ENCODE measurements at places on chromosomes 1 and 21.

DNA sequence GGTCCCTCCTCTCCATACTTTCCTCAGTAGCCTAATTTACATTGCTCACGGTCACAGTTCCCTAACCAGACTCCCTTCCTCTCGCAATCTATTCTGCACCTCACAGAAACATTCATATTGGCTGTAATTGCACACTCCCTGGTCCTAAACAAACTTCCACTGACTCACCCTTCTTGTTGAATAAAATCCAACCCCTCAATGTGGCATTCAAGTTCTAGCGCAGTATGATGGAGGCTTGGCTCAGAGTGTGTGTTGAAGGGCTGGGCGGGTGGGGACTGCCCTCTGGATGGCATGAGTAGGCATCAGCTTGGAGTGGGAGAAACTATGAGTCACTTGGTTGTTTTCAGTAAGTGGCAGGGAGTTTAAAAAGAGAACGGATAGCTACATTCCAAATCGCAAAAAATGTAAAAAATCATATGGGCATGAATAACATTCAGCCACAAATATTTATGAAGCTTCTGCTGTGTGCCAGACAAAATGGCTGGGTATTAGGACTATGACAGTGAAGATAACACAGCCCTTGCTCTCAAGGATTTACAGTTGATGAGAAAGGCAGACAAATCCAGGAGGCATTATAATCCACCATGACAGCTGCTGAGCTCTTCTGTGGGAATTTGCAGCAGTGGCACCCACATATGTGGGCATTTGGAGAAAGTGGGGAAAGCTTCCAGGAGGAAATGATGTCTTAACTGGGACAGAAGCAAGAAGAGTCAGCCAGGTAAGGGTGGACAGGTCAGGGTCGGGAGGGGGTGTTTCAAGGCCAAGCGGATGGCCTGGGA lies 42.2 kb upstream of the LYST start:
- DNase-seq = peak; percentile 91

DNA sequence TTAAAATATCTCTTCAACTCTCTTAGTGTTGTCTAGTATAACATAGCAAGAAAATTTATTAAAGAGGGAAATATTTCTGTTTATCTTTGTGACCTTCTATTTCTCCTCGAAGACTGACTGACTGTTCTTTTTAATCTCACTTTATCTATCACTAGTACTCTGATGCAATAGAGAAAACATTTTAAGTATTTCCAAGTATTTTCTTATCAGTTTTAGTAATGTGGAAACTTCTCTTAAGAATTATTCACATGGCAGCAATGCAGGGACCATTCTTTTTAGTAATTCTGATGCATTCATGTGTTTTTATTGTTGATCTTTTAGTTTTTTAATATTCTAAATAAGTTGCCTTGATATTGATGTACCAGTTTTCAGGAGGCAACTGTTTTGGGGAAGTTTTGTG lies 115.7 kb downstream of the NEK7 start:
- DNase-seq = peak; percentile 35

- peak; percentile 61 for DNase-seq
These were observed 148.2 kb downstream of the PRDM16 start for GRCh38 chr1:3217181-3217641.

DNA sequence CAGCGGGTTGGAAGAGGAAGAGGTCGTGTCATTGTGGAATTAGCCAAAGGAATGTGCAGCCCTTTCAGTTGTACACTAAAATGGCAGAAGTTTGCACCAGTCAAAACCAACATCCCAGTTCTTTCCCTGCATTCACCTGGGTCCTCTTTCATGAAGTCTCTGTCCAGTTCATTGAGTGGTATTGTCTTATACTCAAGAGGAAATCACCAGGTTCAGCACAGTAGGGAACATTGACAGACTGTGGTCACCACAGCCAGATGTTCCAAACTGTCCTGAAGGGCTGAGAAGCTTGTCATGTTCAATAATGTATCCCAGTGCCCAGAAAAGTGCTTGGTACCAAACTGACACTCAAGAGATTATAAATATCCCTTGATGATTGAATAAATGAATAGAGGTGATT lies 131.6 kb downstream of the GLUL start:
- no peak for DNase-seq

DNA sequence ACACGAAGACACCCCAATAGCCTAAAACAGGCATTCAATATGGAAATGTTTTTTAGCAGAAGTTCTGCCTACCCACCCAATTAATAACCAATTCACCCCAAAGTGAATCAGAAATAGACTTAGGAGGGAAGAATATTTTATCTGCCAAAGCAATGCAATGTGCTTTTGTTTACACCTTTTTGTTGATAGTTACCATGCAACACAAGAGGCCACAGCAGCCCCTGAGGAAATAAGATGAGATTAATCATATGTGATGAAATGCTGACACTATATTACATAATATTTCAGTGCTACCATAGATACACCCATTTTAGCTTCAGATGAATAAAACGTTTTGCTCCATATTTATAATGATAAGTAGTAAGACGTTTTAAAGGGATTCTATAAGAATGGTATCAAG lies 60.9 kb upstream of the RGS2 start:
- DNase-seq = peak; percentile 7

DNA sequence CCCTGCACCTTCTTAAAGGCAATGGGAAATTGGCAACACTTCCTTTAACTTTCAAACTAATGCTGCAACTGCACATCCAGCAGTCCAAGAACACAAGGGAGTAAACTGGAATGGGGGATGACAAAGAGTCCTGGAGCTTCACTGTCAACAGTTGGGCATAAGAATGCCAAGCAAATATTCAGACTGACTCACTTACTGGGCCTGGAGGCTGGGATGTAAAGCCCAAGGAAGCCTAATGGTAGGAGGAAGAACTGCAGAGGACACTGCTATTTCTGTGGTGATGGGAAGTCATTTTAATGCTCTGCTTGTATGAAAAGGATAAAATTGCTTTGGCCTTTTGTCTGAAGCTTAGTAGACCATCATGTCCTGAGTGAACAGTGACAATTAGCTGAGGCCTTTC lies 15.7 kb upstream of the DMRTA2 start:
- no peak for DNase-seq

GRCh38 chr1:183230413-183230812 lies 44.3 kb downstream of the LAMC2 start:
- DNase-seq = peak; percentile 36

DNA sequence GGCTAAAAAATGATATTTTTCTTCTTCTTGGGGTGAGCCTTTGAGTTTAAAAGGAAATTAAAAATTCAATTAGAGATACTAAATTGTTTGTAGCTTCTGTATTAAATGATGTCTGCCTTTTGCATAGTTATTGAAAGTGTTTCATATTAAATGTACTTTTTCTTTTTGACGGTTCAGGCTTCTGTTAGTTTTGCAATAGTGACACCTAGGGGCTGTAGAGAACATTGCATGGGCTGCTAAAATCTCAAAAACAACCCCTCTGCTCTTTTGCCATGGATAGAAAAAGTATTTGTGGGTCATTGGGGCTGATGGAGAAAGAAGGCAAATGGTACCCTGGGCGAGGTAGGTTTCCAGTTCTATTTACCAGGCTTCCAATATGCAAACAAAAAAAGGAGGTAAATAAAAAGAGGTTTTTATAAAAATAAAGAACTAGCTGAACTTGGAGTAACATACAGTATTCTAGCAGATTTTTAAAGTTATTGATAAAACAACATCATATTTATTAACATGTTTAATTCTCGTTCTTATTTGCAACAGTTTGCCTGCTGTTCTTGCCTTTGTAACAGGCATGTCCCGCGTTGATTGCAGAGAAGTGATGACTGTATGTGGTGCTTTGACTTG lies 115.4 kb upstream of the HOOK1 start:
- DNase-seq = peak; percentile 73

- DNase-seq = no peak
These were observed 4.4 kb upstream of the C1orf56 start for GRCh38 chr1:151043163-151043562.

DNA sequence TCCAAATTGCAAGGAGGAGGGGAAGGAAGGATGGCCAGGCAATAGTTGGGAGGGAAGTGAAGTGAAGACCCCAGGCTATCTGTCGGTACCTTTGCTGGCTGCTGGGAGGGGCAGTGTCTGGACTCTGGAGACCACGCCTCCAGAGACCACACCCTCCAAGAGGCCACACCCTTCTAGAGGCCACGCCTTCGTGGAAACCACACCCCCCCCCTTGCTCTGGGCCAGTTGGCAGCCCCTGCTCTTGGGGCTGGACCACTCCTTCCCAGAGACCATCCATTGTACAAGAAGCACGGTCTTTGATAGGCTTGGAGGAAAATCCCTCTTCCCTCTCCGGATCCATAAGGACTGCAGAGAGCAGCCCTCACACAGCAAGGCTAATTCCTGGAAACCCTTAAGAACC lies 73.1 kb downstream of the RYR2 start:
- no peak for DNase-seq

DNA sequence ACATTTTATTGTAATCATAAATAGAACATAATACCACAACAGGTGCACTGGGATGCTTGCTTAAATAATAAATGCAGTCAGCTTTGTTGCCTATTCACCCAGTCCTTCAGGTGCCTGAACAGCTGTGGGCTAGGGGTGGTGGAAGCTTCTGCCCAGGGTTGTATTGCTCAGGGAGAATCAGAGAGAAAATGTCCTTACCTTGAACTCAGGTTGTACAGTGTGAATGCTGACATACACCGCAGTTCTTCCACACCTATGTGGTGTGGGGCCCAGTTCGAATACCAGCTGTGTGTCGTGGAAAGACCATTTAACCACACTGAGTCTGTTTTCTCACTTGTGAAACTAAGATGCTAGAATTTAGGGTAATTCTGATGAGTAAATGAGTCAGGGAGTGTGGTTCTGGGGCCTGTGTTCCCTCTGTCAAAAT lies 115.7 kb upstream of the ATP1A1 start:
- no peak for DNase-seq

DNA sequence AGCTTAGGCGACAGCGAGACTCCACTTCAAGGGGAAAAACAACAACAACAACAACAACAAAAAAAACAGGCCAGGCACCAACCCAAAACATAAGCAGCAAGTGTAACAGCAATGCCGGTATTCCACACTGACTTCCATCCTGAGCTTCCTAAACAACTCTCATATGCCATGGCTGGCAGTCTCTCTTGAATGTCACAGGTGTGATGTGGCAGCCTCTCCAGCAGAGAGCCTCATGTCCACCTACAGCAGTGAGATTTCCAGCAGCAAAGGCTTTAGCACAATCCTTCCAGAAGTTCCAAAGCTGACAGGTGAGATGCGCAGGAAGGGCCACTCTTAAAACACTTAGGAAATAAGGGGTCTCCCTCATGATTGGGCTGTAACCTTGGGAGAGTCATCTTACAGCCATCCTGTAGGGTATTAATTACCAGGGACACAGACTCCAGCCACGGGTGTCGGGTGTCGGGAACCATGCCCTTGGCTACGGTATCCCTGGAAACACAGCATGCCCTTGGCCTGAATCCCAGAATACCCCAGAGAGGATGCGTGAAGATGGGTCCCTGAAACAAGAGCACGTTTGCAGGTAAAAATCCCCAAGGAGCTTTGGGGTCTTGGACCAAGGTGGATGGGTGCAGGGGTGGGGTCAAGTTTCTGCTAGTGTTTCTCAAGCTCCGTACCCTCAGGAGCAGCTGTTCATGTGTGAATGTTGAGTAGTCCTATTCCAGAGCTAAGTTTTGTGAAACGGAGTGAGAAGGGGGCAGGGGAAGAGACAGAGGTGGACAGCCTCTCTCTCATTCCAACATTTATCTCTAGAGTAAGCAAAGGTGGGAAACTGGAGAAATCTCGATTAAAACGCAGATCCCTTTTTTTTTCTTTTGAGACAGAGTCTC lies 31.4 kb downstream of the CLSTN1 start:
- peak; percentile 59 for DNase-seq

DNA sequence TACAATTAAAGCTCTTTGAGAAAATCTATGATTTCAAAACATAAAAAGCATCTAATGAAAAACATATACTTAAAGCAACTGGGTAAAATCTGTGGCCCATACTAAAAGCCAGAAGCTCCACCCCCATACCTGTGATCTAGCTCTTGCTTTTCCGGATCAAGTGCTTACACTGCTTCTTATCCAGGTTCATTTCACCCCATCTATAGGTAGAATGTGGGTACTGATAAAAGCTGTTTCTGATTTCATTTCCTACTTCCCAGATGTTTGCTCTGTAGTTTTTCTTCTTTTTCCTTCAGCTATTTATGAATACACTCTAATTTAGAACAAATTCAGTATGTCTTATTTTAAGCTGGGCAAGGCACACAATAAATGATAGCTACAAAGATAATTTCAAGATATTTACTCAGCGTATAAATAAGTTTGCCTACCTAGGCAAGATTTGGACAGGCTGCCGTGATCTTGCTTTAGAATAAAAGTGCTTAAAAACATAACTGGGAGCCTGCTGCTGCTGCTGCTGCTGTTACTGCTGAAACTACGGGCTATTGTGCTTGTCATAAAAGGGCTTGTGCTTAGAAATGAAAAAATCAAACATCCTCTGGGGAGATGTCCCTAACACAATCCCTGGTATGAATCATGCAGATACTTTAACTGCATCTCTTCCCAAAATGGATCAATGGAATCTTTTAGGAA lies 2.1 kb downstream of the SIPA1L2 start:
- peak; percentile 61 for DNase-seq

- peak; percentile 56 for DNase-seq
These were observed 9.5 kb downstream of the NOL9 start for GRCh38 chr1:6544831-6545230.

DNA sequence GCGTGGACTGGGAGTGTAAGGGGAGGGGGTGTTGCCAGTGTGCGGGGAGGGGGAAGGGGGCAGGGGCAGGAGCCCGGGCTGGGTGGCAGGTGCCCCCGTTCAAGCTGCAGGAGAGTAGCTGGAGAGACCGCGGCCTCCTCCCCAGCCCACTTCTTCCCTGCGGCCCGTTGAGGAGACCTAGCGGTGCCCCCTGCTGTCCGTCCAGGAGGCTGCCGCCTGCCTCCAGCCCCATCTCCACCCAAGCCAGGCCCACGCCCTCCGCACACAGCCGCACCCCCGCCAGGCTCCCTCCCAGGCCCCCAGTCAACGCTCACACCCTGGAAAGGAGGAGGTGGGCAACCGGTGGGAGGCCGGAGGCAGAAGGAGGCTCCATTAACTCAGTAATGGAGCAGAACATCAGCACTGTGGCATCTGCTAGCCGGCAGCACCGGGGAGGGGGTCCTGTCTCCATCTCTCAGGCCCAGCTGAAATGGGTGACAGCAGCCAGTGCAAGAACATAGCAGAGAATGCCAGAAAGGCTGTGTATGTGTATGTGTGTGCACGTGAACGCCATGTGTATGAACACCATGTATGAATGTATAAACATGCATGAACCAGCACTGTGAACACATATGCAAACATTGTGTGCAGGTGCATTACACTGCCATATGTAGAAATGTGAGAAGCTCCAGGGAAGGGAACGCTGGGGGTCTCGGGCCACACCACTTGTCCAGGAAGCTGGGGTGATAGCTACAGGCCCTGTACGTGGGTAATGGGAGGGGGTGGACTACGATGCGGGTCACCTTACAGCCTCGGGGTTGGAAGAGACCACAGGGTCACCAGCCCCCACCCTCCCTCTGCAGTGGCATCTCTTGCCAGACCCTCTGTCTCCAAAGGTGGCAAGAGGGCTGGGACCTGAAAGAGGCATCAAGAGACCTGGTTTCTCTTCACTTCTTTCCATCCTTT lies 84.6 kb downstream of the SYT2 start:
- DNase-seq = peak; percentile 86

Measured in astrocyte of the hippocampus (primary cell).